ENCODE measurements at places on chromosomes 5 and 9. TPM values are rescaled to one million over a fixed set of nuclear protein-coding genes. Genes with fewer than 3 reads are reported as not detected.

DNA sequence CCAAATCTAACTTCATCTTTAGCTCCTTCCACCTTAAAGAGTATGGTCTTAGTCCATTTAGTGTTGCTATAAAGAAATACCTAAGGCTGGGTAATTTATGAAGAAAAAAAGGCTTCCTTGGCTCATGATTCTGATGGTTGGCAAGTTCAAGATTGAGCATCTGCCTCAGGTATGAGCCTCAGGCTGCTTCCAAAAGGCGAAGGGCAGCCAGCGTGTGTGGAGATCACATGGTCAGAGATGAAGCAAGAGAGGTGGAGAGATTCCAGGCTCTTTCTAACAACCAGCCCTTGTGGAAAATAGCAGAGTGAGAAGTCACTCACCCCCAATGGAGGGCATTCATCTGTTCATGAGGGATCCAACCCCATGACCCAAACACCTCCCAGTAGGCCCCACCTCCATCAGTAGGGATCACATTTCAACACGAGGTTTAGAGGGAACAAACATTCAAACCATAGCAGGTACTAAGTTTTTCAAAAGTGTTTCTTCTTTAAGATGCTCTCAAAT, 225.9 kb downstream of the SGCD start:
- DNase-seq, result no peak

GRCh38 chr5:133996683-133997252, 8.0 kb downstream of the VDAC1 start:
- DNase-seq, result no peak

BICD2 gene
- polyA plus RNA-seq, result 25.2 TPM

DNA sequence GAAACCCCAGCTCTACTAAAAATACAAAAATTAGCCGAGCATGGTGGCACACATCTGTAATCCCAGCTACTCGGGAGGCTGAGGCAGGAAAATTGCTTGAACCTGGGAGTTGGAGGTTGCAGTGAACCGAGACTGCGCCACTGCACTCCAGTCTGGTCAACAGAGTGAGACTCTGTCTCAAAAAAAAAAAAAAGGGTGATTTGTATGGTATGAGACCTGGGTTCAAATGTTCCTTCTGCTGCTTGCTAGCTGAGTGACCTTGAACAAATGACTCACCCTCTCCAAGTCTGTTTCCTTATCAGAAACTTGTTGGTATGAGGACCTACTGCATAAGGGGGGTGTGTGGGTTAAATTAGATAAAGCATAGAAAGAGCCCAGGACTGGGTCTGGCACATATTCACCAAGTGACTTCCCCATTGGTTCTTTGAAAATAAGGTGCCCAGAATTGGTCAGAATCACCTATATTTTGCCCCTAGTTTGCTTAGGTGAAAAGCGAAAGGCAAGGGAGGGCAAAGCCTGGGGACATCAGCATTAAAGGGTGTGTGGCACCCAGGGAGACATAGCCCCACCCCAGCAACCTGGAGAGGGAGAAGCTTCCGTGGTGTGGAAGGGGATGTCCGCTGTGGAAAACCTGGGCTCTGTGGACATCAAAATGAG, 9.9 kb downstream of the SLC25A25 start:
- DNase-seq, result no peak

DNA sequence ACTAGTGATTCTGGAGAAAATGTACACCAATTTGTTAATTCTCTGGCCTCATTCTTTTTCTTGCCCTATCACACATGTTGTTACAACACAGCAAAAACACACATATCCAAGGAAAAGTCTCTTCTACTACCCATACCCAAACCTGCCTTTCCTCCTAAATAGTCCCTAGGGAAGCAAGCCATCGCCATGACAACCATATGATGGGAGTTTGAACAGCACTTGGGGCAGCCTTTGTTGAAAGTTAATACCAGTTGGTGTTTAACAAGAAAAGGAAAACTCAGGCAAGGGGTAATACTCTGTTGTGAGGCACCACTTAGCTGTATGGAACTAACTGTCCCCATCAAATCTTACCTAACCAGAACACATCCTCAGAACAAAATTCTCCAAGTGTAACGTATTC, 1.7 kb downstream of the TRPM3 start:
- no peak for DNase-seq

DNA sequence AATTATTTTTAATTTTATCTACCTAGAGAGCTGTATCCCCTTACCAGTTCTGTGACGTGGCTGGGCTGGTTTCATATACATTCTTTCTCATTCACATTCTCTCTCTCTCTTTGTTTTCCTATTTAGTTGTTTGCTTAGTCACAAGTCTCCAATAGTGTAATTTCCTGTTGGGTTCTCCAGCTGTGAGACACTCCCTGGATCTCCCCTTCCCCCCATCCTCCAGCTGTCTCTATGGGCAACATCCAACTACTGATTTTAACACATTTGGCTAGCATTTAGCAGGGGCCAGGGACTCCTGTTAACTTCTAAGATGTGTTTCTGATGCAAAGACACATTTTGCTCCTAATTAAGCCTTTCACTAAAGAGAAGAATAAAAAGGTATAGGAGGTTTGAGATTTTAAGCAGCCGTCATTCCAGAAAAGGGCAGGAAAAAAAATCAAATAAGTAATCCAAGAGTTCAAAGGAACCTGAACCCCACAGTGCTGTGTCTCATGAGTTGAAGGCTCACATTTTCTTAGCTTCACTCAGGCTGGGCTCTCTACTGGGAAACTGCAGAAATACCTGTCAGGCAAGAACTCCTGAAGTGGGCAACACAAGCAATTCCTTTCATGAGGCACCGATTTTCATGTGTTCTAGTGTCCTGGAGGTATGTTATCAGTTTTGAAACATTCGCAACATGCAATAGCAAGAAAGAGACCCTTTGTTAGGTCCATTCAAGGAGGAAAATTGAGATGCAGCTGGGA, 198.7 kb upstream of the C9orf72 start:
- peak; percentile 32 for DNase-seq

- no peak for DNase-seq
Observed at GRCh38 chr9:128743421-128743820, 19.5 kb upstream of the ZDHHC12 start.

- no peak for DNase-seq
Observed at GRCh38 chr5:8060235-8060952, 191.4 kb downstream of the MTRR start.

GRCh38 chr9:69265891-69266290, 59.1 kb upstream of the ENTREP1 start:
- DNase-seq, result no peak

- no peak for DNase-seq
Observed at GRCh38 chr9:81465468-81466011, 223.8 kb downstream of the TLE1 start.

- DNase-seq, result no peak
Observed at GRCh38 chr5:111932628-111933027, 175.6 kb upstream of the NREP start.

DNA sequence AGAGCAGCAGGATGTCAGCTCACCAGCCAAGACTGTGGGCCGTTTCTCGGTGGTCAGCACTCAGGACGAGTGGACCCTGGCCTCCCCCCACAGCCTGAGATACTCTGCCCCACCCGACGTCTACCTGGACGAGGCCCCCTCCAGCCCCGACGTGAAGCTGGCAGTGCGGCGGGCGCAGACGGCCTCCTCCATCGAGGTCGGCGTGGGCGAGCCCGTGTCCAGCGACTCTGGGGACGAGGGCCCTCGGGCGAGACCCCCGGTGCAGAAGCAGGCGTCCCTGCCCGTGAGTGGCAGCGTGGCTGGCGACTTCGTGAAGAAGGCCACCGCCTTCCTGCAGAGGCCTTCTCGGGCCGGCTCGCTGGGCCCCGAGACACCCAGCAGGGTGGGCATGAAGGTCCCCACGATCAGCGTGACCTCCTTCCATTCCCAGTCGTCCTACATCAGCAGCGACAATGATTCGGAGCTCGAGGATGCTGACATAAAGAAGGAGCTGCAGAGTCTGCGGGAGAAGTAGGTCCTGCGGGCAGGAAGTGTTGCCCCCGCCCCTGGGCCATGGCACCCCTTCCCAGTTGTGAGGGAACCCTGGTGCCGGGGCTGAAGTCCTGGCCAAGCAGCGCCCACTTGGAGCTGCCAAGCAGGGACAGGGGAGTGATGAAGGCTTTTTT, 108.9 kb downstream of the WNK2 start:
- DNase-seq, result no peak

GRCh38 chr9:76882686-76883085, 23.2 kb downstream of the PRUNE2 start:
- DNase-seq, result no peak

IFNA6 gene
- not detected for polyA plus RNA-seq

CDO1 gene
- 15.6 TPM for polyA plus RNA-seq

DNA sequence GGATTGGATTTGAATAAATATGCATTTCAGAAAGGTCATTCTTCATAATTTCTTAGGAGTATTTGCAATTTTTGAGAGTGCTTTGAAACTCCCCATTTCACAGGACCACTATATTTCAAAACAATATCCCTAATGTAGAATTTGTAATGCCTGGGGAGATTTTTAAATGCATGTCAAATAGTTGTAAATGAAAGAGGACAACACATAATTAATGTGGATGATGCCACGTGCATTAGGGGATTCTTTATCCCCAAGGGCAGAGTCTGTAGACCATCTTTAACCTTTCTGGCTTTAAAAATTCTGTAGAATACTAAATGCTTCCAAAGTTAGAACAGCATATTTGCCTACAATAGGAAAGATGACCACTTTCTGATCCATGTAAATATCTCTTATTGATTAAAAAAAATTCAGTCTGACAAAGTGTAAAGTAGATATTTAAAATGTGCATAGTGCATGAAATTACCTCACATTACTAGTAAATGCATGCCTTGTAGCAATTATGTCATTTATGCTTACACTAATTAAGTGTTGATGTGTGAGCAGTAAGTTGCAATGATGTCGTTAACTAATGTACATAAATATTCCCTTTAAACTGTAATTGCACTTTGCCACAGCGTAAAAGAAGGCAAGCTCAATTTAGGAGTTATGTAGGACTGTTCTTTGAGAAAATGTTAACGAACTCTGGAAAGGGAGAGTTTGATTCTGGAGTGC, 416.1 kb downstream of the PSAT1 start:
- no peak for DNase-seq

HSPB3 gene
- 122 TPM for polyA plus RNA-seq

GRCh38 chr9:76359365-76359764, 34.9 kb downstream of the RFK start:
- DNase-seq, result no peak

TMOD1 gene
- polyA plus RNA-seq, result 151 TPM

- DNase-seq, result no peak
Observed at GRCh38 chr5:126640866-126641265, 40.1 kb downstream of the PHAX start.

- DNase-seq, result no peak
Observed at GRCh38 chr9:33166231-33167083, 679 bp downstream of the B4GALT1 start.

DNA sequence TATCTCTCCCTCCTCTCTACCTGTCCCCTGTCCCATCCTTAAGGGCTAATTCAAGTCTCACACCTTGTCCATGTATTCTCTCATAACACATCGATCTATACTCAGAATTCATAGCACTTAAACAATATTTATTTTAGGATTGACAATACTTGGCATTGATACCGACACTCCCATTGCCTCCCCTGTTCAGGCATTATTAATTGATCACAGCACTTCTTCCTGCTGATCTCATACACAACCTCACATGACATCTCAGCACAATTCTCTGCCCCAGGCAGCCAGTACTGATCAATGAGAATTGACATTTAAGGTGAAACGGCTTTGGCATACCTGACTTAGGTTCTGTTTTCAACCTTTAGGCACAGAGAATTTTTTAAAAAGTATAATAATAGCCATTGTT, 582.4 kb upstream of the BRINP1 start:
- DNase-seq, result no peak

ODF2 gene
- 25.0 TPM for polyA plus RNA-seq

- no peak for DNase-seq
Observed at GRCh38 chr5:83026930-83027687, 50.1 kb downstream of the TMEM167A start.

MCIDAS gene
- polyA plus RNA-seq, result not detected

CD74 gene
- polyA plus RNA-seq, result 75.3 TPM

IFNB1 gene
- not detected for polyA plus RNA-seq

C5orf58 gene
- polyA plus RNA-seq, result 0.59 TPM

PCDHB1 gene
- polyA plus RNA-seq, result 0.11 TPM

UAP1L1 gene
- polyA plus RNA-seq, result 1.9 TPM

DNA sequence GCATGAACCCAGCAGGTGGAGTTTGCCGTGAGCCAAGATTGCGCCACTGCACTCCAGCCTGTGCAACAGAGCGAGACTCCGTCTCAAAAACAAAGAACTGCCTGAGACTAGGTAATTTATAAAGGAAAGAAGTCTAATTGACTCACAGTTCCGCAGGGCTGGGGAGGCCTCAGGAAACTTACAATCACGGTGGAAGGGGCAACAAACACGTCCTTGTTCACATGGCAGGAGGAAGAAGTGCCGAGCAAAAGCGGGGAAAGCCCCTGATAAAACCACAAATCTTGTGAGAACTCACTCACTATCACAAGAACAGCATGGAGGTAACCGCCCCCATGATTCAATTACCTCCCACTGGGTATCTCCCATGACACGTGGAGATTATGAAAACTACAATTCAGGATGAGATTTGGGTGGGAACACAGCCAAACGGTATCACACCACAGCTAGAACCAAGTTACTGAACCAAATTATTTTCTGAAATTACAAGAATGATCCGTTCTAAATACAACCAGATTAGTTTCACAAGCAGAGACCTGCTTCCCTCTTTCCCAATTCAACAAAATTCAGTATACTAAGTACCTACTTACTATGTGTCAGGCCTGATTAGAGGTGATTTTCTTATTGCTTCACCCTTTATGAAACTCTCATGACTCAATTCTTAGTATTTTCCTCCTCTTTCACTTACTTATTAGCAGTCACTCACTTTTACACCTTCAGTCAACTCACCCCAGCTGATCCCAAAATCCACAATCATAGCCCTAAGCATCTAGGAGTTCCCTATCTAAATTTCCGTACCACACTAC, 8.4 kb downstream of the UBTD2 start:
- DNase-seq, result no peak

DNA sequence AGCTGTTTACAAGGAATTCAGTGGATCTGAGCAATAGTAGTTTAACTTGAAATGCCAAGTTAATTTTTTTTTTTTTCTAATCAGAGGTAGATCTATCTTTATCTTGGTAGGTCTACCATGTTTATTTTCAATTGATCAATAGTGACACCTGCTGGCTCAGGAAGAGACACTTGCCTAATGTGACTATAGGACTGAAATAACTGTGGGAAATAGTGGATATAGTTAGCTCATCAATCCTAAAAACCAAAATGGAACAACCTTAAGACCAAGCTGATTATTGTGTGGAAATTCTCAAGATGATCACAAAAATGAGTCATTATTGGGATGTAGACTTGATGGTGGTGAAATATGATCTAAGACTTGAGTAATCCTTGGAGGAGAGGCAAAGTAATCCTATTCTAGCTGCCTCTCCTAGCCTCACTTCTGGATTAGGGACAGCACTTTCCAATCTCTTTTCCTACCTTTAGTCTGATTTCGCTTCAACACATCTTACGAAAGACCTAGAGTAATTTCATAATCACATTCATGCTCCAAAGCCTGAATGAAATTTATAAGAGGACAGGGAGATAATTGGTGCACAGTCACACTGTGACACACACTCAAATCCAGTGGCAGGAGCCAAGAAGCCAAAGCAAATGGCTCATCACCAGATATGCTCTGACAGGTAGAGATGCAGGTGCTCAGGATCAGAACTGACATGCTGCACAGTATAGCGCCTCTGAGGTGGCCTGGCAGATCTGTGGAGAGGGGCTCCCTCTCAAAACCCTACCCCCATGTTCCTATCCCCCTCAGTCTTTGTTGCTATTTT, 156.3 kb downstream of the HMHB1 start:
- DNase-seq, result no peak

- DNase-seq, result no peak
Observed at GRCh38 chr9:127915801-127916719, 781 bp downstream of the ST6GALNAC4 start.

GRCh38 chr5:59416451-59416850, 477.1 kb downstream of the PDE4D start:
- no peak for DNase-seq

IL9 gene
- polyA plus RNA-seq, result not detected

RNF183 gene
- not detected for polyA plus RNA-seq
